Mucosa of descending colon (tissue), 3 donors: ENCODE measurements at places on chromosomes 7 and 10. TPM values are rescaled to one million over a fixed set of nuclear protein-coding genes. Genes with fewer than 3 reads are reported as not detected.

OR2A7 gene
- 16.2 TPM for total RNA-seq

STAG3 gene
- total RNA-seq, result 2.8 TPM

WIPF3 gene
- total RNA-seq, result 2.2 TPM

TSPAN33 gene
- total RNA-seq, result 15.1 TPM
